ENCODE measurements at places on chromosomes 5 and 9.
A peak's percentile ranks its signal among the peaks of the same experiment; 100 is the strongest.

DNA sequence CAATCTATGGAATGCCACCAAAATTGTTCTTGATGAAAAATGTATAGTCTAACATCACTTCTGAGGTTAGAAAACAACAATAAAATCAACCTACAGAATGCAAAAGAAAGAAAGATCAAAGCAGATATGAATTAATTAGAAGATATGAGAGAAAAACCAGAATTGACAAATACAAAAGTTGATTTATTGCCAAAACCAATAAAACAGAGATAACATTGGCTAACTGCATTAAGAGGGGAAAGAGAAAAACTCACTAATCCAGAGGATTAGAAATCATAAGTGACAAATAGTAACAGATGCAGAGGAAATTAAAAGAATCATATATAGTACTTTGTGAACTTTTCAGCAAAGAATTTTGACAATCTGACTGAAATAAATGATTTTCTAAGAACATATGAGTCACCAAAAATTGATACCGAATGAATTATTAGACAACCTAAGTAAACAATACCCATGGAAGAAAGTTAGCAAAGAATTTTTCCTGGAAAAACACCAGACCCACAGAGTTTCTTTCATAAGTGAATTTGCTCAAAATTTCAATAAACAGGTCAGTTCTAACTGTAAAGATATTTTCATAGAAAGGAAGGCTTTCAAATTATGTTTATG is 167.7 kb downstream of the AOPEP start:
- H3K36me3 ChIP-seq: no peaks in the 10 kb centered on the region
- H3K27me3 ChIP-seq: no peaks in the 10 kb centered on the region
- H3K4me1 ChIP-seq: no peaks in the 10 kb centered on the region
- H3K27ac ChIP-seq: no peak overlapping the region

DNA sequence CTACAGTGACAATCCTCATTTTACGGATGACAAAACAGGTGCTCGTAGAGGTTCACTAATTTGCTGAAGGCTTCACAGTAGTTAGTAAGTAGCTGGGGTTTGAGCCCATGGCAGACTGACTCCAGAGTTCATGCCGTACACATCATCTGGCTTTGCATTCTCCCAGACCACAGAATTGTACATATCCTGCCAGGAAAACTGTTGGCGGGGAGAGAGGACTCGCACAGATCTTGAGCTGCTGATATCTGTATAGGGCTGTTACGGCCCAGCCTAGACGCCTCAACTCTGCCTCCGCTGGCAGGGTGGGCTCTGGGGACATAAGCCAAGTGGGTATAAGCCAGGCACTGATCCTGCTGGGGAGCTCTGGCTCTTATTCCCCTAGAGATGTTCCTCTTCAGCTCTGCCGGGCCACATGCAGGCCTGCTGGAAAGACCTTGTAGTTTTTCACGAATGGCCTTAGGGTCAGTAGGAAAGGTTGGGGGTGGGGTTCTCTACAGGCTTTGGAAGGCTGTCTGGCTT is 16.3 kb downstream of the LARP1 start:
- H3K4me3 ChIP-seq: no peak overlapping the region
- no peaks in the 10 kb centered on the region for H3K36me3 ChIP-seq
- H3K4me1 ChIP-seq: no peaks in the 10 kb centered on the region
- H3K27me3 ChIP-seq: no peaks in the 10 kb centered on the region
- no peak overlapping the region for H3K27ac ChIP-seq

- no peaks in the 10 kb centered on the region for H3K36me3 ChIP-seq
- H3K27me3 ChIP-seq: no peaks in the 10 kb centered on the region
- H3K4me1 ChIP-seq: no peaks in the 10 kb centered on the region
- no peak for DNase-seq
Measured at GRCh38 chr5:148458036-148458888, 74.5 kb downstream of the FBXO38 start.

DNA sequence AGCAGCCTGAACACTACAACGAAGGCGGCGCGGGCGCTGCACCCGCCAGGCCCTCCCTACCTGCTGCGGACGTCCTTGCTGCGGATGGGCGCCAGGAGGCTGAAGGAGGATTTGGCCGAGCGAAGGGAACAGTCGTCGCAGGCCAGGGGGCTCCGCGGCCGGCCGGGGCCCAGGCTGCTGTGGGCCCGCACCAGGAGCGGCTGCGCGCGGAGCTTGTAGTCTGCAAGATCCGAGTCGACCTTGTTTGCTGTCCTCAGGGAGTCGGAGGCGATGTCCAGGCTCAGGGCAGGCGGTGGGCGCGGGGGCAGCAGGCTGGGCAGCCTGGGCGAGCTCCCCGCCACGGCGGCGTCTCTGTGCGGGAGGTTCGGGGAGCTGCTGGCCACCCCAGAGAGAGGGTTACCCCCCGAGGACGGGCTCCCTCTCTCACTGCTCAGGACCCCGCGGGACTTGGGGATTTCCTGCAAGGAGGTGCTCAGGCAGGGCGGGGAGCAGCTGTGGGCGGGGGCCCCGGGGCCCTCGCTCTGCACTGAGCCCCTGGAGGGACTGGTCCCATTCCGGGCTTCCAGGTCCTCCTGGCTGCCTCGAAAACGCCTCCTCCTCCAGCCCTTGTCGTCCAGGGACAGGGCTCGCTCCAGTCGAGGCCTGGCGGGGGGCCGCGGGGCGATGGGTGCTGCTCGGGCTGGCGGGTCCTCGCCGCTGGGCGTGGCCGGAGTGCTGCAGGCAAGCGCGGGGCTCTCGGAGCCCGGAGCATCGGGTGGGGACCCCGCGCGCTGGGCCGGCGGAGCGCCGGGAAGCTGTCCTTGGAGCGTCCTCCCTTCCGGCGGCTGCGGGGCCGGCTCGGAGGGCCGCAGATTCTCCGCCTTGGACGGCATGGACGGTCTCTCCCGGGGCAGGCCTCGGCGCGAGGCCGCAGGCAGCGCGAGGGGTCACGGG is 831 bp downstream of the INPP5E start:
- peak; percentile 53 for DNase-seq
- no peaks in the 10 kb centered on the region for H3K36me3 ChIP-seq
- no peaks in the 10 kb centered on the region for H3K27me3 ChIP-seq
- peaks cover 8% of the 10 kb centered on the region for H3K4me1 ChIP-seq
- peak overlapping the region; percentile 77 for H3K4me3 ChIP-seq

DNA sequence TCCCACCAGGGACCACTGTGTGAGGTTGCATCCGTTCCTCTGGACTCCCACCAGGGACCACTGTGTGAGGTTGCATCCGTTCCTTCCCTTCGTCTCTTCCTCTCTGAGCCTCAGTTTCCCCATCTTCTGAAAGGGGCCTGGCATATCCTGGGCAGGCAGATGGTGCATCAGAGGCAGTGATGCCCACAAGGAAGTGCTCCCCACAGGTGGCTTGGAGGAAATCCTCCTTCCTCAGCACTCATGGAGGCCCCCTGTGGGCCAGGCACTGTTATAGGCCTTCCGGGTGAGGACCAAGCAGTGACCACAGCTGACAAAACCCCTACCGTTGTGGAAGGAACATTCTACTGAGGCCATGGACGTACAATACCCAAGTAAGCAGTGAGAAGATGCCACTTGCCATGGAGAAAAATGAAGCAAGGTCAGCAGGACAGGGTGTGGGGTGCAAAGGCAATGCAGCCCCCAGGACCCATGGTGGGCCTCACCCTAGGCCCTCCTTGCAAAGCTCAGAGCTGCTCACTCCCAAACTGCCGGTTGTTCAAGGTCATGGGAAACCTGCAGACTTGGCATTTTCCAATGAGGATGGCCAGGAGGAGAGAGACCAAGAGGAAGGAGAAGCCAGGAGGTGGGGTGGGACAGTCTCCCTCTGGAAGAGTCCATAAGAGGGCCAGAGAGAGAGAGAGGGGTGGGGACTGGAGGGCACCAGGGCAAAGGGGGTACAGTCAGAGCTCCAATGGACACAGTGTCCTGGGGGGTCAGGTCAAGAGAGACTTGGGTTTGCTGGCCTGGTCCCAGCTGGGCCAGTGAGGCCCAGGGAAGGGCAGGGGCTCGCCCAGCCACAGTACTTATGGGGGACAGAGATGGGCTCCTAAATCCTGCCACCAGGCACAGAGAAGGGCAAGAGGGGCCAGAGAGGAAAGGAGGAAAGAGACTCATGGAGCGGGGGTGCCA is 51.1 kb downstream of the C9orf50 start:
- no peaks in the 10 kb centered on the region for H3K36me3 ChIP-seq
- H3K4me1 ChIP-seq: peaks cover 5% of the 10 kb centered on the region
- no peak overlapping the region for H3K27ac ChIP-seq
- H3K27me3 ChIP-seq: peaks cover 15% of the 10 kb centered on the region
- H3K4me3 ChIP-seq: no peak overlapping the region

DNA sequence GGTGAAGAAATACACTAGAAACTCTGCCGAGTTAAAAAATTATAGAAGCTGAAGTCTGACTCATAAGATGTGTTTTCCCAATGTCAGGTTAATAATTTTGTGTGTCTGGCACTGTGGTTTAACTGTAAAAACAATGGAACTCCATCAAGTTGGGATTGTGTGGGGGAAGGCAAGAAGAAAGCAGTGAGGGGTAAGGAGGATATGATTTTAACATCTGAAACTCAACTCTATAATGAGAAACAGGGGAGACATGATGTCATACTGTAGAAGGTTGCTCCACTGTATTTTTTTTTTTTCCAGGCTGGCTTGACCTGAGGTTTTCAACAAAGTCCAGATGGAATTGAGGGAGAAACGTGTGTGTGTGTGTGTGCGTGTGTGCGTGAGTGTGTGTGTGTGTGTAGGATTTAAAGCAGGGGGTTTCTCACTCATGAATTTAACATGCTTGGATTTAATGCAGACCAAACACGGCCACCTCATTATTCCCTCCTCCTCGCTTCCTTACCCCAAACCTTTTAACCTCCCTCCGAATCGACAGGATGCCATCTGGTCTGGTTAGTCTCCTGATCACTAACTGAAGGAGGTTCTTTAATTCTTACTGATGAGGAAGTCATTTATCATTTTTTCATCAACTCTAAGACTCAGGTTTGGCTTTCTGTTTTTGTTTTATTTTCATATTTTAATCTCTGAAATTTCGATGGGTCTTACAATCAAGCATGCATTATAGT is 140.2 kb upstream of the LPAR1 start:
- DNase-seq: no peak
- H3K27ac ChIP-seq: no peak overlapping the region
- H3K4me3 ChIP-seq: no peak overlapping the region
- H3K4me1 ChIP-seq: no peaks in the 10 kb centered on the region

GRCh38 chr9:134498814-134499166 is 142.8 kb upstream of the COL5A1 start:
- H3K4me1 ChIP-seq: no peaks in the 10 kb centered on the region
- H3K27me3 ChIP-seq: peaks cover 95% of the 10 kb centered on the region
- no peak for DNase-seq
- H3K27ac ChIP-seq: no peak overlapping the region

DNA sequence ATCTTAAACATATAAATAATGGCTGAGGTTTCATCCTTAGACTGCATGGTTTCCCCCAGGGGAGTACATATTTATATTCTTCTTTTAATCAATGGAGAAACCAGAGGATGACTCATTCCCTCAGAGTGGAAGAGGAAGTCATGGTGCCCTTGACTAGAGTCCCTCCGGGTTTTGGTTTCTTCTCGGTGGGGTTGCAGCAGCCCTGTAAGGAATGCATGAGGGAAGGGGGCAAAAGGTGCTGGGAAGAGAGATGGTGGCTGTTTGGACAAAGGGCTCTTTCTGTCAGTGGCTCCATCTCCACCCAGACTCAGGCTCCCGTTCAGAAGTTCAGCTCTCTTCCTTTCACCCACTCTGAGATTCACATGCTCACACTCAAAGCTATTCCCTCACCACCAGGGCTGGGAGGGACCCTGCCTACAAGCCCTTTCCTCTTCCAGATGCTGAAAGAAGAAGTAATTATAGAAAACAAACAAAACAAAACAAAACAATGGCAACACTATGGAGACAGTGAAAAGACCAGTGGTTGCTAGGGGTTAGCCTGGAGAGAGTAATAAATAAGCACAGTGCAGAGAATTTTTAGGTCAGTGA is 129.8 kb upstream of the IL12B start:
- H3K36me3 ChIP-seq: no peaks in the 10 kb centered on the region
- H3K27ac ChIP-seq: no peak overlapping the region
- no peak for DNase-seq
- H3K27me3 ChIP-seq: no peaks in the 10 kb centered on the region
- H3K4me1 ChIP-seq: peaks cover 45% of the 10 kb centered on the region
- no peak overlapping the region for H3K4me3 ChIP-seq

DNA sequence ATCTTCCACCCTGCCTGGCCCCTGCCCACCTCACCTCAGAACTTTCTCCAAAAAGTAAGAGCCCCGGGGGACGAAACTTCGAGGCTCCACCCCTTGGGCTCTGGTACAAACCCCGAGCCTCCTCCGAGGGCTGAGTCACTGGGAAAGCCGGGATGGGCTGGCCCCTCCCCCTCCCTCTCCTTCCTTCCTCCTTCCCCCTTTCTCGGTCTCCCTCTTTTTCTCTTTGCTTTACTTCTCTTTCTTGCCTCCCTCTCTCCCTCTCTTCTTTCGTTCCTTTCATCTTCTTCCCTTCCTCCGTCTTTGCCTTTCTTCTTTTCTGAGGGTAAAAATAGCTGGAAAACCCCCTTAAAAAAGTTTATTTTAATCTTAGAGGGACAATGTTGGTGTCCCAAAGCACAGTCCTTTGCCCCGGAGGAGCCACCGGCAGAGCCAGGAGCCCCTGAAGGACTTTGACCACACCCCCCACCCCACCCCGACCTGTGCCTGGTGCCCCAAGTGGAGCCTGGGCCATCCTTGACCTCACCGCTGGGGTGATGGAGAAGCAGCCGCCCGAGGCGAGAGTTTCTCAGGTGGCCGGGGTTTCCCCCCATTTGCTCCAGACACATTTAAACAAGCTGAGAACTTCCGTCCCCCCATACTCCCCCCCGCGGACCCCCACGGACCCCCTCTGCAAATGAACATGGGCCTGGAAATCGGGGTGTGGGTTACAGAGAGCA is 5.7 kb upstream of the NOTCH1 start:
- H3K4me3 ChIP-seq: no peak overlapping the region
- H3K27me3 ChIP-seq: peaks cover 35% of the 10 kb centered on the region
- no peak overlapping the region for H3K27ac ChIP-seq
- no peaks in the 10 kb centered on the region for H3K36me3 ChIP-seq

- H3K27ac ChIP-seq: no peak overlapping the region
- peaks cover 4% of the 10 kb centered on the region for H3K36me3 ChIP-seq
- H3K4me1 ChIP-seq: no peaks in the 10 kb centered on the region
- DNase-seq: no peak
- no peak overlapping the region for H3K4me3 ChIP-seq
- H3K27me3 ChIP-seq: no peaks in the 10 kb centered on the region
Measured at GRCh38 chr9:35702696-35703095, 13.0 kb upstream of the TPM2 start.

DNA sequence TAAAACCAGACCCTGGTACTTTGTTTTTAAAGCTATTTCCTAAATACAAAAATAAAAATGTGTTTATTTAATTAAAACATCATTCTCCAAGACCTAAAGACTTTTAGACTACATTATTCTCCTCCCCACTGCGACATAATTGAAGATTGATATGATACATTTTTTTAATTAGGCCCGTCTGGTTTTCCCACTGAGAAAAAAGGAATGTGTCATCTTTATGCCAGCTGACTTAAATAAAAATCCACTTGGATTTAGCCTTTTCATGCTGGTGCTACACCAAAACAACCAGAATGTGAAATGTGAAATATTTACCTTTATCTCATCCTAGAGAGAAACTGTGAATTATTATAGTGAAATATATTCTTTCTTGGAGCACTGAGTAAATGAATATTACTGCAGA is 155.5 kb upstream of the PPP1R2B start:
- H3K27ac ChIP-seq: no peak overlapping the region
- DNase-seq: no peak
- no peaks in the 10 kb centered on the region for H3K4me1 ChIP-seq
- H3K27me3 ChIP-seq: no peaks in the 10 kb centered on the region
- H3K4me3 ChIP-seq: no peak overlapping the region

- H3K4me1 ChIP-seq: no peaks in the 10 kb centered on the region
- H3K27ac ChIP-seq: no peak overlapping the region
- peaks cover 88% of the 10 kb centered on the region for H3K27me3 ChIP-seq
- no peak for DNase-seq
- no peak overlapping the region for H3K4me3 ChIP-seq
- H3K36me3 ChIP-seq: no peaks in the 10 kb centered on the region
Measured at GRCh38 chr9:137902646-137903045, 25.1 kb downstream of the CACNA1B start.
